LHCN-M2 (cell line): ENCODE measurements at places on chromosomes 12 and 14.

DNA sequence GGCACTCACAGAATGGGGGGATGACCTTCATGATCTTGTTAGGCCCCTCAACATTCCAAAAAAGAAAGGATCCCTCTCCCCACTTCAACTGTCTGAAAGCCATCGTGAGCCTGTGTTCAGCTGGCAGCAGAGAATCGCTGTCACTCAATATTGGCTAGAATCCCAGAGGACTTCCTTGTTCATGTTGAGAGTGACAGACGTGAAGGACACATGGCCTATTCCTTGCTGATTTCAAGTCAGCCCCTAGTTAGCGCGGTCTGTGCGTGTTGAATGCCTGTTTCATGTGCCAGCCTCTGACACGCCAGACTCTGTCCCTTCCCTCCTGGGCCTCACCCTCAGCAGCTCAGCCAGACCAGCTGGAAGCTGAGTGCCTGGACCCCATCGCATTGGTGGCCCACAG lies 43.1 kb downstream of the DNAH10 start:
- no peak for DNase-seq

GRCh38 chr14:55052269-55052930 lies 953 bp downstream of the MAPK1IP1L start:
- peak; percentile 31 for DNase-seq

DNA sequence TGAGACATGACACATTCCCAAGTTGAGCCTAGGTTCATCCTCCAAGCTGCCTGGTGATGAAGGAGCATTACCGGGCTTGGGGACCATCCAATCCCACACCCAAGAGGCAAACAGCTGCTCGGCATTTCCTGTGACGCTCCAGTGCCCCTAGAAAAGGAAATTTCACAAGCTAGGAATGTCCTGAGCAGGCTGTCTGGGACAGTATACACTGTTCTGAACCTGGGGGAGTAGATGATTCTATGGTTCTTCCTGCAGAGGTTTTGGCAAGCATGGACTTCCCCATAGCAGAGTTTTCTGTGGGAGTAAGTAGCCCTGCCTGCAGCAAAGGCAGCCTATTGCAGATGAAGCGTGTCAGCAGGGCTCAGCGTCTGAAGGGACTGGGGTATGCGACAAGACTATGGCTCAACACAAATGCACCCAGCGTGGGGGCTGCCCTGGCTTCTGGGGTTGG lies 47.4 kb upstream of the SRSF5 start:
- DNase-seq: peak; percentile 65

- DNase-seq: peak; percentile 55
Measured at GRCh38 chr14:30210630-30211029, 283.0 kb upstream of the PRKD1 start.

DNA sequence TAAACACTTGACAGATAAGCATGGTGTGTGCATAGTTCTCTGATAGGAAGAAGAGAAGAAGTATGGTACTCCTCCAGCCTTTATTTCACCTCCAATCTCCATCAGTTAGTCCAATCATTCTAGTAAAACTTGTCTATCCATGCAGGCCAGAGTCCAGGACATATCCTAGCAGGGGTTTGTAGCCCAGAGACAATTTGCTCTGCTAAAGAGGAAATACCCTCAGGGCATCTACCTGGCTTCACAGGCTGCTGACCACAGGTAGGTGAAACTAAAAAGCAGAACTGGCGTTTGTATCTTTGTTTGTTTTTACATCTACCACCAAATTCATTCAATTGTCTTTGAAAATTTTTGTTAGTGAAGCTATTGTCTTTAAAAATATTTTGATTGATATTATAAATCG lies 717.6 kb downstream of the FSCB start:
- DNase-seq: no peak

GRCh38 chr12:32906399-32907165 lies 10.0 kb upstream of the PKP2 start:
- DNase-seq: no peak

DNA sequence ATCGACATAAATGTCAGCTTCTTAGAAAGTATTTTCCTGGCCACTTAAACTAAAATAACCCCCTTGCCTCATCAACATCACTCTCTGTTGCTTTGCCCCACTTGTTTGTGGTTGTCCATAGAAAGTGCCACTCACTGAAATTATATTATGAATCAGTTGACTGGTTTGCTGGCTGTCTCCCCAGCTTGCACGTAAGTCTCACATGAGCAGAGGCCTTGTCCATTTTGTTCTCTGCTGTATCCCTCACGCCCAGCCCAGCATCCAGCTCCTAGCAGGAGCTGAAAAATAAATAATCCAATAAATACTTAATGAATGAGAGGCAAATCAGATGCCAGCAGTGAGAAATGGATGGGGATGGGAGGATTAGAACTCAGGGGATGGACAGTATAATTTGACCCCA lies 159.3 kb downstream of the KSR2 start:
- no peak for DNase-seq

GRCh38 chr14:30267141-30267540 lies 291.8 kb upstream of the G2E3 start:
- peak; percentile 61 for DNase-seq

GRCh38 chr14:90767899-90768298 lies 48.3 kb downstream of the TTC7B start:
- no peak for DNase-seq

DNA sequence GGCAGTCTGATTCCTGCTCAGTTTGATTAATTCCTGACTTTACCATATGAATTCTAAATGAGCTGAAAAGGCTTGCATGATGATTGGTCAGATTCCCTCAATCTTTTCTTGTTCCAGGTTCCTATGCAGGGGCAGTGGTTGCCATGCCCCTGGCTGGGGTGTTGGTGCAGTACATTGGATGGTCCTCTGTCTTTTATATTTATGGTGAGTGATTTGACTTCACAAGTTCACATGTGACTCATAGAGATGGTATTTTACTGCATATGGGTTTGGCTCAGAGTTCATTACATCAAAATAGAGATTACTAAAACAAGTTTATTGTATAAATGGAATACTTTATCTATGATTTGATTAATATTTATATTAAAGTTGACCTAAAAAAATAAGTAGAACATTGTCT lies 44.8 kb downstream of the SLC17A8 start:
- DNase-seq: peak; percentile 30

GRCh38 chr12:81949841-81950308 lies 190.7 kb upstream of the PPFIA2 start:
- no peak for DNase-seq

DNA sequence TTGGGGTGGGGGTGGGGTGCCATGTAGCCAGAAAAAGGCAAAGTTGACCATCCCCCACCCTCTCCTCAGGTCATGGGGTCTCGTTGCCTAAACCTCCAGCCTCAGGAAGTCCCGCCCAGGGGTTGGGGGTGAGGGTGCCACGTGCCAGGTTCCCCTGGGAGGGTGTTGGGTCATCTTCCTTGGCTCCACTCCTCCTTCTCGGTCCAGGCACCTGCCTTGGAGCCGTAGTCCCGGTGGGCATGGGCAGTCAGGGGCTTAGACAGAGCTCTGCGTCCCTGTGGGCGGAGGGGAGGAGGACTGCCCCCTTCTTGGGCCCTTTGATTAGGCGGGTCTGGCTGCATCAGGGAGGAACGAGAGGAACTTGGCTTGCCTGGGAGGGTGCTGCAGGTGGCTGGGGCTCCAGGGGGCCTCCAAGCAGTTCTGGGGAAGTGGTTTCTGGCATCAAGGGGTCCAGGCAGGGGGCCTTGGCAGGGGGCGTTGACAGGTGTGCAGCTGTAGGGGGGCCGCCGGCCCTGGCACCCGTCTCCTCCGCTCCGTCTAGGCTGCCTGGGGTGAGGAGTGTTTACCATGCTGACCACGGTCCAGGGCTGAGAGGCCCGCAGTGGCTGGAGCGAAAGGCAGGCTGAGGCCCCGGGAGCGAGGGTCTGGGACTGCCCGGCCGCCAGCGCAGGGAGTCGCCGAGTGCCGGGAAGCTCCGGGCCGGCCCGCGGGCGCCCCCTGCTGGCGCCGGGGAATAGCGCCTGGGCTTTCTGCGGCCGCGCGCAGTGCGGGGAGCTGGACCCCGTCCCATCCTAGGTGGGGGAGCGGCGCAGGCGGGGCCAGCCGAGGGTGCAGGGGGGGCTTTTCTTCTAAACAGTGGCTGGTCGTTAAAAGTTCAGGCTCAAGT lies 7.9 kb downstream of the SETD1B start:
- DNase-seq: peak; percentile 65

GRCh38 chr12:116267948-116268347 lies 9.5 kb downstream of the MED13L start:
- DNase-seq: no peak

DNA sequence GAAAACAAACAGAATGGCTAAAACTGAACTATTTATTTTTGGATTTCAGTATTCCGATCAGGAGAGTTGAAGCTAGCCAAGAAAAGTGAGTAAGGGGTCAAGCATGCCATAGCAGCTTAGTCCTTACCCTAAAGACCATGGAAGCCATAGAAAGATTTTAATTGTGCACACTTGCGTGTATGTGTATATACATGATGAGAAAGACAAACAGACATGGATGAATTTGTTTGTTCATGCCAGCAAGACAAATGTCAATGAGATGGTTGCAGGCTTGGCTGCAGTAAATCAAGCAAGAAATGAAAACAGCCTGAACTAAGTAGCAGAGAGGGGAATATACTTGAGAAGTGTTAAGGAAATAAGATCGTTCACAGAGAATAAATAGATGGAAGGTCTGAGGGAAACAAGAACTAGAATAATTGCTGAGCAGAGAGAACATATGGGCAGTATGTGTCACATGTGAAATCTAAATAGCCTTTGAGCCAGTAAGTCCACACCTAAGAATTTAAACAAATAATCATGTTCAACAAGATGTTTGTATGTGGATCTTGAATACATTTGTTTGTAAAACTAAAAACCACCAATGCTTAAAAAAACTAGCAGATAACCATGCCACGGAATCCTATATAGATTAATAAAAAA lies 14.8 kb downstream of the SNW1 start:
- DNase-seq: no peak

DNA sequence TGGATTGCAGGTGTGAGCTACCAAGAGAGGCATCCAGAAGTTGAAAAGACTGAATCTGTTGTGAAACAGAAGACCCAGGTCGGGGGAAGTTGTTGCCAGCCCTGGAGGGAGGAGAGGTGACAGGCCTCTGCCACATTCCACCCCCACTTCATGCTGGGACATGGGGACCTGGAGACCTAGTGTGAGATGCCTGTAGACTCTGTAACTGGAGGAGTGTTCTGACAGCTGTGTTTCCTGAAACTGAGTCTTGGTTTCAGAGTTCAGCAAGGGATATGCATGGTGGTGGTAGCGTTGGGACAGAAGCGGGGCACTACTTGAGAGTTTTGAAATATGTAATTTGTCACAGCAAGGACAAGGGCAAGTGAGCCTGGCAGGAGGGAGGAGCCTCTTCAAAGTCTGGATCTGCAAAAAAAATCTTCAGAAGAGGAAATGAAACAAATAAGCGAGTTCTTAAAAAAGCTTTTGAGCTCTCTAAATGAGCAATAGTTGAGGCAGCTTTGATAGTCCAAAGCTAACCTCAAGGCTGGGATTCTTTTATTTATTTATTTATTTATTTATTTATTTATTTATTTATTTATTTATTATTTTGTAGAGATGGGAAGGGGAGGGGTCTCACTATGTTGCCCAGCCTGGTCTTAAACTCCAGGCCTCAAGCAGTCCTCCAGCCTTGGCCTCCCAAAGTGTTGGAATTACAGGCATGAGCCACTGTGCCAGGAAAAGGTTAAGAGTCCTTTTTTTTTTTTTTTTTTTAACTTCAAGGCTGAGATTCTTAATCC lies 58.9 kb upstream of the EEA1 start:
- DNase-seq: no peak

DNA sequence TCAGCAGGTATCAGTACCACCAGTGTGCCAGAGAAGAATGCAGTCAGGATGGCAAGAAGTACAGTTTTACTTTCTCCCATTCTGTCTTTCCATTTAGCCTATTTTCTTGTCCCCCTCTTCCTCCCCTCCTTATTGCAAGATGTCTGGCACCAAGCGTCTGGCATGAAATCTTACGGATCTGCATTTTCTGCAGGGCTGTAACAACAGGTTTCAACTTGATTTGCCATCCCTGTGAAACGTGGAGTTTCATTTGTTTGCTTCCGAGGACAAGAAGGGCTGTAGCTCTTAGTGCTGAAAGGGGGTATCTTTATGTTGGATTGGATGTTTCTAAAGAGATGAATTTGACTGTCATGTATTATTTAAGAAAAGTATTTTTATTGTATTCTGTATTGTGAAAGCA lies 1110.6 kb downstream of the BCL11B start:
- DNase-seq: no peak

DNA sequence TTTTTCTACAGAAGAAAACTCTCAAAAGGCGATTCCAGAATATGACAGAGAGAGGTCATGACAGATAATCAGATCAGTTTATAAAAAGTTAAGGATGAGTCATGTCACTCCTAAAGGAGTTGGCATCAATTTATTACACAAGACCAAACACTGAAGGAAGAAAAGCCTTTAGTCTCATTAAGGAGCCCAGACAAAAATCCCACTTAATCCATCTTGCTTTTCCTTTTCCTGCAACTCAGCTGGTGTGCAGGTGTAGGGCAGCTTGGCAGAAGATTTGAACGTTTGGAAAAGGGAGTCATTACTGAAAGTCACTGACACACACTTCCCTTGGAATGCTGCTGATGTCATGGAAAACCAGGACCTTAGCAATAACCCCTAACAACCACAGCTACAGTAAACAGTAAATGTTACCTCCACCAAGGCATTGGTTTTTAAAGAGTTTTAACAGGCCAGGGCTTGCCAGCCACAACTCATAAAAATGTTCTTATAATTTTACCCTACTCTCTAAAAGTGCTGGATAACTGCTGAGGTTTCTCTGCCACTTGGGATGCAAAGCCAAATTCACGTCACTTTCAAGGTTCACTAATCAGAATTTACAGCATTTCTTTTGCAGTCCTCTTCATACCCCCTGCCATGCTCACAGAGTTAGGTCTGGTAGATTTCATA lies 320.6 kb downstream of the RAD51B start:
- DNase-seq: peak; percentile 98

DNA sequence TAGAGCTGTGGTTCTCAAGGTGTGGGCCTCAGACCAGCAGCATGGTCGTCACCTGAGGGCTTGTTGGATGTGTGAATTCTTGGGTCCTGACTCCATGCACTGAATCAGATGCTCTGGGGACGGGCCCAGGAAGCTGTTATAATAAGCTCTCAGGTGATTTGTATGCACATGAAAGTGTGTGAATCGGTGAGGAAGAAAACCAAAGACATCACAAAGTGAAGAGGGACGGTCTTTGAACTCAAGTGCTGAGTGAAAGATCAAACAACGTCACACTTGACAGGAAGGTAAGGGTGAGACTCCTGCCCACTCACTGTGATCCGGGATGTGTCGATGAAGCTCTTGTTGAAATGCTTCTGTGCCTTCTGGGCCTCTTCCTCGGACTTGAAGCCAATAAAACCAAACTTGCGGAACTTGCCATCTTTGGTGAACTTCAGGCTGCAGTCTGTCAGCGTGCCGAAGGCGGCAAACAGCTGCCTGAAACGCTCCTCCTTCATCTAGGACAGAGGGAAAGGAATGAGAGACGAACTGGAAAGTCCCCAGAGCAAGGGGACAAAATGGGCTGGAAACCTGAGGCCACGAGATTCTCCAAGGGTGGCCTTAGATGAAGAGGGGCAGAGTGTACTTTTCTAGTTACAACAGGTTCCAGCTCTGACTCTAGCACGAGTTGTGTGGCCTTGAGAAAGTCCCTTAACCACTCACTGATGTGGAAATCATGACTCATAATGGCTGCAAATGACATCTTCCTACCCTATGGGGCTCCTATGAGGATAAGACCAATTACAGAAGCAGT lies 4.0 kb downstream of the RBM19 start:
- peak; percentile 27 for DNase-seq
